ENCODE measurements at places on chromosomes 4 and X. TPM values are rescaled to one million over a fixed set of nuclear protein-coding genes. Genes with fewer than 3 reads are reported as not detected.

- no peaks in the 10 kb centered on the region for H3K27me3 ChIP-seq
- H3K4me3 ChIP-seq = peak overlapping the region; percentile 13
- H3K36me3 ChIP-seq = no peaks in the 10 kb centered on the region
- DNase-seq = no peak
- peak overlapping the region; percentile 90 for H3K27ac ChIP-seq
Observed at GRCh38 chr4:8184061-8184460, 15.0 kb upstream of the SH3TC1 start.

GRCh38 chr4:20592663-20593062, 107.6 kb upstream of the PACRGL start:
- H3K27ac ChIP-seq = no peak overlapping the region
- H3K27me3 ChIP-seq = no peaks in the 10 kb centered on the region
- no peak for DNase-seq
- H3K36me3 ChIP-seq = no peaks in the 10 kb centered on the region
- no peak overlapping the region for H3K4me3 ChIP-seq
- H3K4me1 ChIP-seq = no peaks in the 10 kb centered on the region

SHISA3 gene
- not detected for total RNA-seq

CCNA2 gene
- total RNA-seq = 12.1 TPM
